ENCODE measurements at places on chromosomes 11 and 22.

DNA sequence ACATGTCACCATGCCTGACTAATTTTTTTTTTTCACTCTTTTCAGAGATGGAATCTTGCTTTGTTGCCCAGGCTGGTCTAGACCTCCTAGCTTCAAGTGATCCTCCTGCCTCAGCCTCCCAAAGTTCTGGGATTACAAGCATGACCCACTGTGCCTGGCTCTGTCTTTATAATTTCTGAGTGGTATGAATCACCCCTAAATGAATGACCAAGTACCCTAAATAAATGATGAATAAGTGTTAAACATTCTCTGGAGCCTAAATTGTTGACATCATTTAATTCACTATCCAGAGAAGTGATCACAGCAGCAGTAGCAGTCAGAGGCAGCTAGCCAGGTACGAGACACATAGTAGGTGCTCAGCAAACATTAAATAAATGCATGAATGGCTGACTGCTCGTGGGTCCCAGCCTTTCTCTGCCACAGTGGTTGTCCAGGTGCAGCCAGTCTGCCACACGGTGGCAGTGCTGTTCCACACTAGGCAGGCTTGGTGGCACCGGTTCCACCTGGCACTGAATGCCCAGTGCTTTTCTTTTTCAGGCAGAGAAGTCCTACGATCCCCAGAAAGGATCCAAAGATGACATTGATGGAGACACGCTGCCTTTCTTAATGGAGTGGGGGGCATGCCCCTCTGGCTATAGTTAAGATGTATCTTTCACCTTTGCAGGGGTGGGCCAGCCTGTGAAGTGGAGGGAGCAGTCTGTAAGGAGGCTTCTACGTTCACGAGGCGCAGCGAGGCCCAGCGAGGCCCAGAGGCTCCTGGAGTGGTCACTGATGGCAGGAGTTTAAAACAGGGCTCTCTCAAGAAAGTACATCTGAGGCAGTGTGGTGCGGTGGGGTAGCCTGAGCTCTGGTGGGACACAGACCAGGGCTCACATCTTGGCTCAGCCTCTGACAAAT, 8.7 kb upstream of the TTC12 start:
- no peak for DNase-seq

- DNase-seq = no peak
These were observed 169.3 kb downstream of the CTTN start for GRCh38 chr11:70567680-70568034.

DNA sequence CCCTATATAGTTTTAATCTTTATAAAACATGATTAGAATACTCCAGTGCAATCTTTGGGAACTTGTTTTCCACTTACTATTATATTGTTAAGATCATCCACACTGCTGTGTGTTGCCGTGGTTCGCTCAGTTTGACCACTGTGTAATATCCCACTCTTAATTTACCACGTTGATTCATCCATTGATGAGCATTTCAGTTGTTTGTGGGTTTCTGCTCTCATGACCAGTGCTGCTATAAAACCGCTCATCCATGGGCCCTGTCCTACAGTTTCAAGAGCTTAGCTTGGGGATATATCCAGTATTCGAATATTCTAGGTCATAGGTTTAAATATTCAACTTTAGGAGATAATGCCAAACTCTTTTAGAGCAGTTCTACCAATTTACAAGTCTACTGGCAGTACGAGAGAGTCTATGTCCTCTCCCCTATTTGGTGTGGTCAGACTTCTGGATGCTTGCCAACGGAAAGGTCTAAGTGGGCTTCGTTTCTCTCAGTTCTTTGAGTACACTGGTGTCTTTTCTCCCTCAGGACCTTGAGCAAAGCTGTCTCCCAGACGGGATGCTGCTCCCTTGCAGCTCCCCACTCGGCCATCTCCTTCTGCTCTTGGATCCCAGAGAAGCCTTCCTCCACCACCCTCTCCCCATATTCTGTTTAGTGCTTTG, 94.9 kb upstream of the ALX4 start:
- no peak for DNase-seq

- no peak for DNase-seq
These were observed 203.8 kb downstream of the DLG2 start for GRCh38 chr11:85423316-85423715.

GRCh38 chr11:4544891-4545290, at the start of gene OR52M1:
Gene OR52M1 (plus strand): TSS chr11:4545191. CDS start chr11:4545191, 0 bp downstream.
- no peak for DNase-seq

Data from HL-60 (cell line).